Sciatic nerve (tissue), 2 donors: ENCODE measurements at places on chromosomes 5 and 9. TPM values are rescaled to one million over a fixed set of nuclear protein-coding genes. Genes with fewer than 3 reads are reported as not detected.

The PCDHGA7 gene
- total RNA-seq, result 7.3 TPM

The PRUNE2 gene
- total RNA-seq, result 55.3 TPM

- DNase-seq, result no peak
Measured at GRCh38 chr5:322281-322941, 897 bp downstream of the AHRR start.

- no peak for DNase-seq
Measured at GRCh38 chr9:130660326-130660682, 4.1 kb upstream of the PRDM12 start.

DNA sequence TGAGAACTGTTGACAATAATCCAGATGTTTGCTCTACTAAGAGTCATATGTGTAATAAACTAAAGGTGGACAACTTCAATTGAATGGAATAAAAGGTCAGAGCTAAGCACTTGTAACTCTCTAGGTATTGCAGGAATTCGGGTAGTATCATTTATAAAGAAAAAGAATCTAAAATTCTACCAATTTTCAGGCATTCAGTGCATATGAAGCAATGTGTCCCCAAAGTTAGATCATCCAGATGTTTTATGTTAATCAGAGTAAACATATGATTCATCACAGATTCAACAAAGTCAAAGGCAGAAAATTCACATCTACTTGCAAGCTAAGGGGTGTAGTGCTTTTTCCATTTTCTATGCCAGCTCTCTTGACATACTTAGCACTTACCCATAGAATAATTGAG lies 477.1 kb downstream of the PDE4D start:
- DNase-seq, result no peak

DNA sequence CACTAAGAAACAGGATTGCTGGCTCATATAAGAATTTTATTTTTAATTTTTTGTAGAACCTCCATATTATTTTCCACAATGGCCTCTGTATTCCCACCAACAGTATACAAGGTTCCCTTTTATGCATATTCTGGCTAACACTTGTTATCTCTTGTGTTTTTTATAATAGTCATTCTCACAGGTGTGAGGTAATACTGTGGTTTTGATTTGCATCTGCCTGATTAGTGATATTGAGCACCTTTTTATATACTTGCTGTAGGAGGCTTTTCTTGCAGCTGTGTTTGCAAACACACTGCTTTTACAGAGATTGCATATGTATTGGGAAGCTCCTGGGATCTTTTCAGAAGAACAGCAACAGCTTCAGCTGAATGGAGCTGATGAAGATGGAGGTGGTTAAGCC lies 164.8 kb downstream of the DEPDC1B start:
- DNase-seq, result no peak
